Activated naive CD4-positive, alpha-beta T cell treated with anti-CD3 and anti-CD28 coated beads, Interleukin-2, amount 50 U/mL, for 16 hours (primary cell): ENCODE measurements at places on chromosomes 2 and 18.
A peak's percentile ranks its signal among the peaks of the same experiment; 100 is the strongest.

GRCh38 chr2:157364257-157364974 is 38.8 kb upstream of the ERMN start:
- DNase-seq: no peak

DNA sequence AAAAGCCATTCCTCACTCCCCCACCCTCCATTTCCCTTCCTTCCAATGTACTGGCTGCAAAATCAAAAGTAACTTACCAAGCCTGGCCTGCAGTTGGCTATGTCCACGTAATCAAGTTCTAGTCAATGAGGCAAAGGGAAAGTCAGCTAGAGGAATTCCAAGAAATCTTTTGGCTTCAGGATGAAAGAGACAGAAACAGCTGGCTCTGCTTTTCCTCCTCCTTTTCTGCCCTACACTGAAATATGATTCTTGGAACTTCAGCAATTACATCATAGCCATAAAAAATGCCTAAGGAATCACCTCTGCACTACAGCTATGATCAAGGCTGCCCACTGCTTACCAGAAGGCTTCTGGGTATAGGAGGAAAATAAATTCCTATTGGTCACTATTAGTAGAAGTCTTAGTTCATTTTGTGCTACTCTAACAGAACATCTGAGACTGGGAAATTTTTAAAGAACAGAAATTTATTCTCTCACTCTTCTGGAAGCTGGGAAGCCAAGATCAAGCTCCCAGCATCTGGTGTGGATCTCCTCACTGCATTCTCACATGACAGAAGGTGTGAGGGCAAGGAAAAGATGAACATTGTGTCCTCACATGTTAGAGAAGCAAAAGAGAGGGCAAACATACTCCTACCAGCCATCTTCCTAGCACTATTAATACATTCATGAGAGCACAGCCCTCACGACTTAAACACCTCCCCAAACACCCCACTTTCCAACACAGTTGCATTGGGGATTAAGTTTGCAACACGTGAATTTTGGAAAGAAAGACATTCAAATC is 219.9 kb downstream of the TMX3 start:
- no peak for DNase-seq

GRCh38 chr2:154527962-154528361 is 170.5 kb upstream of the KCNJ3 start:
- DNase-seq: no peak

DNA sequence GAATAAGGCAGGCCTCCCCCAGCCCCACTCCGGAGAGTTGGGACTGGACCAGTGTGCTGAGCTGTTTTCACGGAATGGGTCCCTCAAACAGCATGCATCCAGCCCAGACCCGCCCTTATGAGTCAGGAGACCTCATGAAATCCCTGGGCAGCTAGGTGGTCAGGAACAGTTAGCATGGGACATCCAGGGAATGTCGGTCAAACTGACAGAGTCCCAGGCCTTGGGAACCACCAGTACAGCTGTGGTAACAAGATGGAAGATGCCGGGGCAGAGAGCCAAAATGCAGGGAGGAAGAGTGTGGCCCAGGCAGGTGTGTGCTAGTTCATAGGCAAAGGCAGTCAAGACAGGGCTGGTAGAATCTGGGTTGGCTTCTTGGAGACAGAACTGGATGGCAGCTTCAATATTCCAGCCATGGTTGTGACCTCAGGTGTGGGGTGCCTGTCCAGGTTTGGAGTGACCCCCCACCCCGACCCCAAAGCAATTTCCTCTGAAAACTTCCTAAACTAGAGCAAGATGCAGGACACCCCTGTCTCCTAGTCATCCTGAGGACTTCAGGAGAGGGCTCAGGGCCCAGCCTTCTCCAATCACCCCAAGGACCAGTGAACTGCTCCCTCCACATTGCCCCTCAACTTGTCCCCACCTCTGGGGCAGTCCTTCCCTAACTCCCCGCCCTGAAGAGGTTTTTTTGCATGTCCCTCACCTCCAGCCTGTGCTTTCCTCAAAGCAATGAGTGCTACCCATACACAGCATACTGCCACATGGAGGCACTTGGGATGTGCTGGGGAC is 46.5 kb downstream of the KCNIP3 start:
- no peak for DNase-seq

DNA sequence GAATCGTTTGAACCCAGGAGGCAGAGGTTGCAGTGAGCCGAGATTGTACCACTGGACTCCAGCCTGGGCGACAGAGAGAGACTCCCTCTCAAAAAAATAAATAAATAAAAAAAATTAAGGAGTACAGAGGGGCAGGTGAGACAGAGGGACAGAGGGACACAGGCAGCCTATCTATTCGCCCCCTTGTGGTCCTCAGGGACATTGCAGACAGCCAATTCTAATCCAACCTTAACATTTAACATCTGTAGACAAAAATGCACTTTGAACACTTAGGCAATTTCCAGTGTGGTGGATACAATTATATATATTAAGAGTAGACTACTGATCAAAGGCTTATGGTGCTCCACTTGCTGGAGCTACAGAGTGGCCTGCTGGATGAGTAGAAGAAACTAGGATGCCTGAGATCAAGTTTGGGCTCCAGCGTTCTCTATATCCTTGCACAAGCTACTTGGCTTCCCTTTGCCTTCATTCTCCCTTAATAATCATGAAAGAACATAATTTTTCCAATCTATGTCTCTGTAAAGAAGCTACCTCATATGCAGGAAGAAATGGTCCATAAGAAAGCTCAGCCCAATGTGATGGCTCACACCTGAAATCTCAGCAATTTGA is 8.2 kb upstream of the SMARCAL1 start:
- peak; percentile 51 for DNase-seq

DNA sequence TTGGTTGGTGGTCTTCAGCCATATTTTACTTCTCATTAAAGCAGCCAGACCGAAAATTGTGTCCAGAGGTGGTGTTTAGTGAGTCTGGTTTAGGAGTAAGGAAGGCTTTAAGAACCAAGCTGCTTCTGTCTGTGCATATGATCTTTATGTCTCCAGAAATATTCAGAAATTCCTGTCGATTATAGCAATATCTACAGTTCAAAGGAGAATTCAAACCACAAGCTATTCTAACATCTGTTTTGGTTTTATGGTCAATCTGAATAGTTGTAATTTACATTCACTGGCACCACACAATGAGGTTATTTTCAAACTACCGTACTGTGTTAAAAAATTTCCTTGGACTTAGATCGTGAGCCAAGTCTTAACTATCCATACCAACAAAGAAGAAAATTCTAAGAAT is 11.3 kb downstream of the UPP2 start:
- no peak for DNase-seq

- no peak for DNase-seq
Measured at GRCh38 chr2:138306626-138307025, 194.9 kb upstream of the SPOPL start.

GRCh38 chr2:9770006-9770307 is 73.3 kb upstream of the TAF1B start:
- DNase-seq: no peak

DNA sequence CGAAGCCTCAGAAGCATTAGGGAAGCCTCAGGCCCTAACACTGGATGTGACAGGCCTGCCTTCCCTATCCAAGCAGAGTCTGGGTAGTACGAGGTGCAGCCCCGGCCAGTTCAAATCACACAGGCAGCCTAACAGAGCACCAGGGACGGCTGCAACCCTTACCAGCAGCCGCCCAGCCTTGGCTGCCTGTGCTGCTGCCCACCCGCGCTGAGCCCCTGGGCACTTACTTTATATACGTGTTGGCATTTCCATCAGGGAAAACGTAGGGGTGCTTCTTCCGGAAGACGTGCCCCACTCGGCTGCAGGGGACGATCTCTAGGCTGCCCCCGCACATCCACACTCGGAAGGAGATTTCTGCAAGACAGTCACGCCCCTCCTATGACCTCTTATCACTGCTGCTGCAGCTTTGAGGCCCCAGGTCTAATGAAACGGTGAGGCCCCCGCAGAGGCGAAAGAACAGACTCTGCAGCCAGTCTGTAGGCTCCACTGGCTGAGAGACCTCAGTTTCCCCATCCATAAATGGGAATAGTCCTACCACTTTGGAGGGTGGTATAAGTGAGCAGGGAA is 124.7 kb upstream of the CAPN13 start:
- DNase-seq: no peak

DNA sequence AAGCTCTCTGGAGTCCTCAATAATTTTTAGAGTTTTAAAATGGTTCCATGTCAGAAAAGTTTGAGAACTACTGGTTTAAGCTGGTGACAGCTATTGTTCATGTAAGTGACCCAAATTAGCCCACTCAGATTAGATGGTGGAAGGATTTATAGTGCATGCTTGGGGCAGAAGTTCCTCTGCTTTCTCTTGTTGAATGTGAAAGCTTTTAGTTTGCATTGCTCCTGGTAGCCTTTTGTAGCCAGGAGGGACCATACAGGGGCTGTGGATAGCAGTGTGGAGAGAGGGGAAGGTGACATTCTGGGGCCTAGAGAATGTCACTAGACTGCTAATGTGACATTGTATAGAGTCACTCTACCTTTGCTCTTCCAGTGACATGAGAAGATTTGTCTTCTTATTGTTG is 40.3 kb upstream of the IGFBP5 start:
- DNase-seq: no peak

DNA sequence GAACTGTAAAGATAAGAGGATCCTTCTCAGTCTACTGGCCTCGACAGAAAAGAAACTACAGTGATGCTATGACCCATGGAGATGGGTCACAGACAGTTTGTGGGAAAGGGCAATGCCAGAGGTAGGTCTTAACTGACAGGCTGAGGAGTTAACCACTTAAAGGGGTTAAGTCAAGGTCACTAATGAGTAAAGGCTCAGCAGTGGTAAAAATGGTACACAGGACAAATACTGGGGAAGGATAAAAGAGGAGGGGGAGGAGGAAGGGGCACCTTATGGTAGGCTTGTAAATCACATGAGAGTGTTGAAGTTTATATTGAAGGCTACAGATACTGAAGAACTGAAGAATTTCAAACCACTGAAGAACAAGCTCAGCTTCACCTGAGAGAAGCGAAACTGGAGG is 9.9 kb downstream of the IER3IP1 start:
- no peak for DNase-seq

- DNase-seq: no peak
Measured at GRCh38 chr18:60966876-60967275, 366.4 kb upstream of the CDH20 start.

GRCh38 chr2:88176352-88176984 is 6.3 kb downstream of the THNSL2 start:
- no peak for DNase-seq

DNA sequence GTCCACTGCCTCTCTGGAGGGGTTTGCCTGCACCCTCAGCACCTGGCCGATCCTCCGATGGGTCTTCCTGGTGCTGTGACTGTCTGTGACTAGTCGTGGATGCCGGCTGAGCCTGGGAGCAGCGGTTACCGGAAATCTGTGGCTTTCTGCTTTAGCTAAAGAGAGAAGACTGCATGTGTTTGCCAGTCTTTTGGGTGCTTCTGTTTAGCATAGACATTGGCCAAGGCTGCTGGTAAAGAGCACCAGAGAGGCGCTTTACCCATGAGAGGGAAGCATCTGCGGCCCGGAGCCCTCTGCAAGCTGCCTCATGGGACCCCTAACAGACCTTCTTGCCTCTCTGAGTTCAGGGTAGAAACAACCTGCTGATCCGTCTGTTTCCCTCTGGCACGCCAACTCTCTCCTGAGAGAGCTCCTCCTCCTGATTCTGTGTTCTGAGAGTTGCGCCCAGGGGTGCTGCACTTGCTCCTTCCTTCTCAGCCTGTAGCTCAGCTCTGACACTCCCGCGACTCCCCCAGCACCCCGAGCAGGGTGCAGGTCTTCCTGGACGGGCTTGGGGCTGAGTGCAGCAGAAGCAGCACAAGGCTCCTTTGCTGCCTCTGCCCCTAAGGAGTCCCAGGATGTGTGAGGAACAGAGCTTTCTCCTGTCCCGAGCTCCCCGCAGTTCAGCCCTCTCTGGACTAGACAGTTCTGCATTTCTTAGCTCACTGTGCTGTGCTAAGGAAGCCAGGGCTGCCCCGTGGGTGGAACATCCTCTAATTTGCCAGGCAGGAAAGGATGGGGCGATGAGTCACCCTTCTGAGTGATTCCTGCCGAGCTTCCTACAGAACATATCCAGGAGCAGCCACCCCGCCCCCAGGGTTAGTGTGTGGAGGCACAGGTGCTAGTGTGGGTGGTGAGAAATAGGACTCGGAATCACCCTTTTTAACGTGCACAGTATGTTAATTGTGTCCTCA is 203.2 kb downstream of the SH3RF3 start:
- peak; percentile 19 for DNase-seq

GRCh38 chr2:70081221-70081620 is 6.1 kb upstream of the PCBP1 start:
- no peak for DNase-seq

GRCh38 chr2:105301646-105302045 is 27.9 kb downstream of the TGFBRAP1 start:
- DNase-seq: no peak

DNA sequence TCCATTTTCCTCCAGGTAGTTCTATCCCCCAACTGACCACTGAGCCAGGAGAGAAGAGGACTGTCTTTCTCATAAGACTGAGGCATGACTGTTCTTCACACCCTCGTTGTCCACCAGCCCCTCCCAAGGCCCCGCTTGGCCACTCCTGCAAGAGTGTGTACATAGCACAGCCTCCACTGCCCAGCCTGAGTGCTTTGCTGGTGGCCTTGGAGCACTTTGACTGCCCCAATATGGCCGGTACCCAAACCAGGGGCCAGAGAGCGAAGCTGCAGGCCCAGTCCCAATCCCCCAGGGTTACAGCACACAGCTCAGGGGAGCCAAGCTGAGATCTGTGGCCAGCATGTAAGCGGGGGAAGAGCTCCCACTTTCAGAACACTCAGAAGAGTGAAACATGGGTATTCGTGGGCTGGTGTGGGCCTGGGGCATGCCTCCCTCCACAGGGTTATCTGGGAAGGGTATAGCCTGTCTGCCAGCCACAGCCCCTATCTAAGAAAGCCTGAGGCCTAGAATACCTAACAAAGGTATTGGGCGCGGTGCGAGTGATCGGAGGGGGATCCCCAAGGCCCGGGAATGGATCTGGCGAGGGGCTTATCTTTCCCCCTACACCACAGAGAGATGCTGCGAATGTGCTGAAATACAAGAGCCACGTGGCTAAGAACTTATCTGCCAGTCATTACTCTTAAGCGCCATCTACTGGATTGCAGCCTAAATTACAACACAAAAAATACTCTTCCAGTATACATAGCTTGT is 163.8 kb downstream of the WDPCP start:
- no peak for DNase-seq

- DNase-seq: no peak
Measured at GRCh38 chr2:154532763-154533162, 165.7 kb upstream of the KCNJ3 start.
